Left lobe of liver (tissue), 2 donors: ENCODE measurements at places on chromosomes 5 and 9.

- DNase-seq: no peak
Measured at GRCh38 chr9:99173570-99174504, 47.9 kb downstream of the ALG2 start.

- DNase-seq: no peak
Measured at GRCh38 chr9:106969696-106970095, 106.7 kb downstream of the ZNF462 start.

GRCh38 chr5:168464214-168464613, 22.1 kb upstream of the RARS1 start:
- no peak for DNase-seq

GRCh38 chr5:170573660-170574059, 69.8 kb downstream of the KCNIP1 start:
- no peak for DNase-seq

- DNase-seq: no peak
Measured at GRCh38 chr9:23120630-23121029, 674.0 kb downstream of the DMRTA1 start.

GRCh38 chr9:110410961-110411360, 73.3 kb upstream of the TXNDC8 start:
- no peak for DNase-seq

DNA sequence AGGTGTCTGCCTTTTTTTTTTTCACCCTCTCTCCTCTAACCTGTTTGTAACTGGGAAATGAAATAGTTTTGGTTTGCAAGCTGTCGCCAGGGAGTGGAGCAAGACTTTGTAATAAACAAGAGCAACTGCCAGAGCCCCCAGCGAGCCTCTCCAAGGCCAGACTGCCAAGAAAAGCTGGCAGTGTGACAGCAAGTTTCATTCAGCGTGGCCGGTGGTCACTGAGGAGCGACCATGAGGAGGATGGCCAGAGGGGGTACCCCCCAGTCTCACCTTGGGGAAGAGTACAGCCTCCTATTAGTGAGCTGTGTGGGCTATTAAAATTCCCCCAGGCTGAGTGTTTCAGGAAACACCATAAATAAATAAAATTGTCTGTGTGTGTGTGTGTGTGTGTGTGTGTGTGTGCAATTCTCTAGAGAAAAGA, 49.9 kb downstream of the ZFAND5 start:
- peak; percentile 53 for DNase-seq

GRCh38 chr9:97688654-97689053, 8.5 kb downstream of the XPA start:
- DNase-seq: no peak

- DNase-seq: no peak
Measured at GRCh38 chr5:149262315-149262714, 9.3 kb upstream of the AFAP1L1 start.

- no peak for DNase-seq
Measured at GRCh38 chr5:139600336-139600949, 39.3 kb downstream of the UBE2D2 start.

GRCh38 chr9:130869250-130869649, 27.4 kb downstream of the QRFP start:
- no peak for DNase-seq

- DNase-seq: no peak
Measured at GRCh38 chr5:156865427-156865826, 15.3 kb downstream of the PPP1R2B start.

DNA sequence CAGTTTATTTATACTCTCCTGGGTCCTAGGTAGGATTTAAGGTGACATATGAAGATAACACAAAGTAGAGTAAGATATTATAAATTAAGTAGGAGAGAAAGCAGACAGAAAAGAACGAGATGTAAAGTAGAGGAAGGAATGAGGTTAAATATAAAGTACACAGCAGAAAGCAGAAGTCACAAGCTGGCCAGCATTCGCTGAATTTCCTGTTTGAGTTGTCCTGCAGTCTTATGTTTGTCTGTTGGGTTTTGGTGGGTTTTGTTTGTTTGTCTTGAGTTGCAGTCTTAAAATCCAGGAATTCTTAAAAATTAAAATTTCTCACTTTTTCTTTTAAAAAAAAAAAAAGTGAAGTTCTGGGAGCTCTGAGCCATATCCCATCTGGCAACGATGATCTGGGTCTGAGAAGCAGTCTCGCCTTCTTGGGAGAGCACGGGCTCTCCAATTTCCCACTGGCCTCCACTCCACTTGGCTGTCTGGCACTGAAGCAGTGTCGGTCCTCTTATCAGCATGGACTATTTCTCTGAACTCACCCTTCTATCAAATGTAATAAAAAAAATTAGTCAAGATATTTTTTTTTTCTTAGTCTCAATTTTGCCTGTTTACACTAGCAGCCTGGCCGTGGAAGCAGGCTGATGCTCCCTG, 2.0 kb downstream of the S100Z start:
- no peak for DNase-seq

DNA sequence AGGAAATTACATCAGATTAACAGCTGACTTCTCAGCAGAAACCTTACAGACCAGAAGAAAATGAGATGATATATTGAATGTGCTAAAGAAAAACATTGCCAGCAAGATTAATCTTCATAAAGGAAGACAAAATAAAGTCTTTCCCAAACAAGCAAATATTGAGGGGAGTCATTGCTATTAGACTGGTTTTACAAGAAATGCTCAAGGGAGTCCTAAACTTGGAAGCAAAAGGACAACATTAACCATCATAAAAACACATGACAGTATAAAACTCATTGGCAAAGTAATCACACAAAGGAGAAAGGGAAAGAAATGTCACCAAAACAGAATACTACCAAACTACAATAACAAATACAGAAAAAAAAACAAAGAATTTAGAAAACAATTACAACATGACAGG, 101.7 kb downstream of the FBXL17 start:
- DNase-seq: no peak

DNA sequence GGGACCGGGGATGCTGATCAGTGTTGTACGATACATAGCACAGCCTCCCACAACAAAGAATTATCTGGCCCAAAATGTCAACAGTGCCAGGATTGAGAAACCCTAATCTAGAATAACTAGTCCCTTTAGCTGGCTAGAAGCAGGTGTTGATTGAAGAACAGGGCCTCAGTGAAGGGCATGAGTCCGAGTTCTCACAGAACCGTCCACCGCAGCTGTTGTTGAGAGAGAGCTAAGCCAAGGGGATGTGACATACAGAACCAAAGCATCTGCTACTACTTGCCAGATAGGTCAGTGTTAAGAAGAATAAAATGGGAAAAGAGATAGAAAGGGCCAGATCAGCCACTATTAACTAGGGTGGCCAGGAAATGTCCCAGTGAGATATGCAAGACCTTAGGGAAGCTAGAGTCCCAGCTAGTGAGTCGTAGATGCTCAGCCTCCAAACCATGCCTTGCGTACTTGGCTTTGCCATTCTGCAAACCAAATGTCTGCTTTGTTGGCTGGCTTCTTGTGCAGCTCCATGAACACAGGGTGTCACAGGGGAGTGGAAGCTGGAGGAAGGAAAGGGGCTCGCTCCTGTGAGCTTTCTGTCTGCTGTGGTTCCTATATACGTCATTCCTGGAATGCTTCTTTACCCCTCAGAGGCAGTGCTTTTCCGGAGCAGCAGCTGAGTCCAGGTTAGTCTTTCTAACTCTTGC, 68.9 kb downstream of the FBXO38 start:
- DNase-seq: no peak

DNA sequence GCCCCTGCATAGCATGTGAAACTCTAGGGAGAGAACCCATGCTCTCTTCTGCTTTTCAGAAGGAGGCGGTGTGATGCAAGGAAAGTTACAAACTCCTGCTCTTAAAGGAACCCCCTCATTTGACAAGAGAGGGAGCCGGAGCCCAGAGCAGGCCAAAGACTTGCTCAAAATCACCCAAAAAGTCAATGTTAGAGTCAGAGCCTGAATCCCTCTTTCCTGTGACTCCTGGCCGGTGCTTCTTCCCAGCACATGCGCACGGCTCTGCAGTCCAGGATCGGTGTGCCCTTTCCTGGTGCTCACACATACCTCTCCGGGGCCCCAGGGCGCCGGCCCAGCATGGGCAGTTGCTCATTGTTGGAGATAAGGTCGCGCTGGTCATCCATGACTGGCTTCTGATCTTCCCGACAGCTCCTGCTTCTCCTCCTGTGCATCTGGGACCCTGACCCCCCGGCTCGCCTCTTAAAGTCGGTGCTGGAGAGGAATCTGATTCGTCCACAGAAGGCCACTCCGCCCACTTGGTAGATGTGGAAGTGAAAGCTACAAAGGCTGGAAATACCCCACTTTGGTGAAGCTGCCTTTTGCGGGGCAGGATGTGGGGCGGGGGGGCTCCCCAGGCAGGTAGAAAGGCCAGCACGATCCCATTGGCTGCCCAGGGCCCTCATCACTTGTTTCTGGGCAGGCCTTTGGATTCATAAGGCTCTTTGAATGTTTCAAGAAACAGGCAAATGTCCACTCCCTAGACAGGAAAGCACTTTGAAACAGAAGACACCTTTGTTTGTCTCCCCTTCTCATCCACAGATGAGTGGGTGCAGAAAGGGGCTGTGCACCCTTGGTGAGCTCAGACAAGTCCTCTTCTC, at the start of gene CD74:
TSS of gene CD74 (minus strand) at position 592 of the 857 bp plus-strand sequence. CDS start at position 431, 161 bp downstream.
- DNase-seq: peak; percentile 76

- DNase-seq: no peak
Measured at GRCh38 chr5:96771395-96771794, 36.4 kb downstream of the ERAP1 start.

DNA sequence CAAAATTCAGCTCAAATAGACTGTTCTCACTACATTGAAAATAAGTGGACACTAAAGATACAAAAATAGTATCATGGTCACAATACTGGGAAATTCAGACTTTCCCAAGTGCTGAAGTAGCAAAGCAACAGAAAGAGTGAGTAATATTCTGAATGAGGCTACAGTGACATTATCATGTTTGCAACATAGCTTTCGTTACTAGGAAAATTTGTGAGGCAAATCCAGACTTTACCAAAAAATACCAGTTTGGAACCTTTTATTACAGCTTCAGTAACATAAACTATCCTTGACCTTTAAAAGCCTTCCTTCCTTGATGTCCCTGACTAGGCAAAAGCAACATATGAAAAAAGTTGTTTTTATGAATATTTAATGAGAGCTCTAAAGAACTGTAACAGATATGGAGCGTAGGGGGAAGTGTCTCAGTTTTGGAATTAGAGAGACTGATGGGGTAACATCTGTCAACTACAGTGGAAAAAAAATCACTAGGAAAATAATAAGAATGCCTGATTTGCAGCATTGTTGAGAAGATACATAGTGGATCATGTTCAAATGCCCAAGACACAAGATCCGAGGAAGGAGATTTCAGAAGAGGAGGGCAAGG, 312.9 kb downstream of the ADGRV1 start:
- no peak for DNase-seq

DNA sequence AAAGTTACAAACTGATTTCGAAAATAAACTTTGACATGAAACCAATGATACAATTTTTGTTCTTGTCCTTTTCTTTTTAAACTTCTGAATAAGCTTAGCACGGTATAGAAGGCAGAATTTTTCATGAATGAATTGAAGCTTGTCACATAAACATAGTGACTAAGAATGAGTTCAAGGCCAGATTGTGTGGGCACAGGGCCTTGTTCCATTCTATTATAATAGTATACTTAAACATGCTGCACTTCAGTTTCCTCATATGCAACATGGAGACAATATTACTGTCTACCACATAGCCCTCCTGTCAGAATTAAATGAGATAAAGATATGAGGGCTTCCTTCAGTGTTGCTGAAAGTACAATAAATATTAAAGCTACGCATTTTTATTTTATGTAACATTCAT, 204.2 kb upstream of the HAPLN1 start:
- no peak for DNase-seq

- DNase-seq: no peak
Measured at GRCh38 chr5:113070901-113071300, 94.3 kb downstream of the DCP2 start.

DNA sequence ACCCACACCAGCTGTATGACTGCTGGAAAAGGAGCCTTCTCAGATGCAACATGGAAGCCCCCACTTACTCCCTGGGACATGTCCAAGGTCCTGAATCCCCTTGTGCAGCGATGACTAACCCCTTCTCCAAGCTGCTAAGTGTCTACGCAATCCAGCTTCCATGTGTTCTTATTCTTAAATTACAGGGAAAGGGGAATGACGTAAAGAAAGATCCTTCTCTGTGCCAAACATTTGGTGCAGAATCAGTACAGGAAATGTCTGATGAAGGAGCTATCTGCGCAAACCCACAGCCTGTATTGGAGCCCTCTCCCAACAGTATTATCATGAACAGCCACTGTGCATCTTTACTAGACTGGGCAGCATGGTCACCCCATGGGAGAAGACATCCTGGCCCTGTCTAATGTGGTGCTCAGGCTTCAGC, 183.2 kb downstream of the FRMD3 start:
- DNase-seq: no peak

GRCh38 chr9:105958587-105958986, 264.2 kb downstream of the TMEM38B start:
- no peak for DNase-seq

DNA sequence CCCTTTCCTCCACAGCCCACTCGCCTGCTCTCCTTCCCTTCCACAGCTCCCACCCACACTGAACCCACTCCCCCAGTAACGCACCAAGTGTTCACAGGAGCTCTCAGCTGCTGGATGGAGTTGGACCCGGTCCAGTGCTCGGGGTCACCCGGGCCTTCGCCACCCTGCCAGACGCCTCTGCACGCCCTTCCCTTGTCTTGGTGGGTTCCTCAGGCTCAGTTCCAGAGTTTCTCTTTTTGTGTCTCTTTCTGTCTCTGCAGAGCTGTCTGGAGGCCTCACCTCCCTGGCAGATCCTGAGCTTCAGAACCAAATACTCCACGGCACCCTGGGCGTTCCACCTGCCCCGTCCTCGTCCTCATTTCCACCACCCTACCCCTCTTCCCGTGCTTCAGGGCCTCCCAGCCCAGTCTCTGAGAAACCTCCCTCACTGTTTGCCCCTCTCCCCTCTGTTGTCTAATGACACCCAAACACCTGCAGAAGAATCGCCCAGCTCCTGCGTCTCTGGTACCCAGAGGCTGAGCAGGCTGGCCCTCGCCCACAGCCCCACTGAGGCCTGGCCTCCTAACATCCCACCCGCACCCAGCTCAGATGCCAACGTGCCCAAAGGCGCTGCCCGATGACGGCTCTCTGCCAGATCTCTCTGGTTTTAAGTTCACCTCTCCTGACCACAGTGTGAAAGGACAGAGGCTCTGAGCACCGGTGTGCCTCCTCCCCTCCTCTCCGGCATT, 74.3 kb downstream of the COL23A1 start:
- DNase-seq: no peak

GRCh38 chr9:78612091-78612490, 315.2 kb downstream of the PSAT1 start:
- no peak for DNase-seq

DNA sequence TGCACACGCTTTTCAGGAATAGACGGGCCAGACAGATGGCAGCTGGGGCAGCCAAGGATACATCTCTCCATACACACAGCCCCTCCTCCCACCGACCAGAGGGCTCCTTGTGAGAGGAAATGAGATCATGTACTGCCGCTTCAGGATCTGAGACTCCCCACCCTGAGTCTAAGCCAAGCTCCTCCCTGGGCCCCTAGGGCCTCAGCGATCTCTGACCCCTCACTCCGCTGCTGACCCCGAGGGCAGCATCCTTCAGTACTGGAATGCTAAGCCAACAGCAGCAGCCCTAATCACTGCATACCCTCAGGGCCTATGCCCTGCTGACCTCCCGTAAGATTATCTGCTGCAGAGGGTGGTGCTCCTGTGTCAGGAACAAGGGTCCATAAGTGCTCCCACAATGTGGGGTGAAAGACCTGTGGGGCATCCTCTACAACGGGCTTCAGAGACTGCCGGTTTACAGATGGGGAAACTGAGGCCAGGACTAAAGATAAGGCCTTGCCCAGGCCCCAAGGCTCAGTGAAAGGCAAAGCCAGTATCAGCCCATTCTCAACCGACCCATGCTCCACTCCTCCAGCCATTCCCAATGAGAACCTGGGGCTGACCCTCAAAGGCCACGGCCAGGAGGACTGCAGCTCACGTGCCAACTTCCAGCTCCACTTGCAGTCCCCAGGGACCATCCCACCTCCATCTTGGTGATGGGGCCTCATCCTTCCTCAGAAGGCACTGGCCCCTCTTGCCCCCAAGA, 37.5 kb downstream of the BICD2 start:
- DNase-seq: peak; percentile 44
